Activated CD8-positive, alpha-beta memory T cell treated with anti-CD3 and anti-CD28 coated beads, Interleukin-2, amount 50 U/mL, for 48 hours (primary cell): ENCODE measurements at places on chromosomes 4 and X.

DNA sequence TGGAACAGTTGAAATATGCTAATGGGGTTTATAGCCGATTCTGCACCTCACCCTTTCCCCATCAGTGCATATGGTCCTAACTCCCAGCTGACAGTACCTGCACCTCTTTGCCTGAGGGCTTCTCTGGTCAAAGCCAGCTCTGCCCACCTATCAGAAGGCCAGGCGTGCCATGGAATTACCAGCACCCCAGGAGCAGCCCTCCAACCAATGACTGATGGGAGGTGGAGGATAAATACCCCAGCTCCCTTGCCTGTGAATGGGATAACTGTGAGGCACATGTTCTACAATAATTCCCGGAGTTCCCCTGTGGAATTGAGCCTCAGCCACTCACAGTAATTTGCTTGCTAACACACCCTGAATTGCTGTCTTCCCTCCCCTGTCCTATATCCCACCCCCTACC lies 572.0 kb downstream of the BCOR start:
- no peak for DNase-seq

- no peak for DNase-seq
Measured at GRCh38 chr4:16439768-16440167, 213.5 kb upstream of the TAPT1 start.

- DNase-seq, result no peak
Measured at GRCh38 chr4:189838821-189839497, 101.7 kb upstream of the FRG1 start.

- DNase-seq, result no peak
Measured at GRCh38 chr4:82429728-82430192, 502 bp downstream of the HNRNPDL start.

- no peak for DNase-seq
Measured at GRCh38 chr4:26368685-26369084, 47.9 kb downstream of the RBPJ start.

GRCh38 chr4:26648260-26648659 lies 64.4 kb downstream of the TBC1D19 start:
- no peak for DNase-seq

GRCh38 chr4:168587411-168588125 lies 90.7 kb downstream of the PALLD start:
- DNase-seq, result no peak

DNA sequence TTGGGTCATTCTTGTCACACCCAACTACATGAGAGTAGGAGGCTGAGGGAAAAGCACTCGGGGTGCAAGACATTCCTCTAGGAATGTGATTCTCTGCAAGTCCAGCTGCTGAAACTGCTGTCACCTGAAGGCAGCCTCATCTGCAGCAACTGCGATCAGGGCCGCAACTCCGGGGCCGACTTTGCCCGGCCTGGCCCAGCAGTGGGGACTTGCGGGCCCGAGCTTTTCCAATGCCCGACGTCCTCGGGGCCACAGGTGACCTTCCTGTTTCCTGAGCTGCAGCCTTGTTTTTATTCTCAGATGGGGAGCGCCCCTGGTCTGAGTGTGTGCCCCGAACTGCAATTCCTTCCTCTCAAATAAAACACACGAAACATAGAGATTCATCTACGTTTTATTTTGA lies 104.7 kb upstream of the NKX1-1 start:
- no peak for DNase-seq

DNA sequence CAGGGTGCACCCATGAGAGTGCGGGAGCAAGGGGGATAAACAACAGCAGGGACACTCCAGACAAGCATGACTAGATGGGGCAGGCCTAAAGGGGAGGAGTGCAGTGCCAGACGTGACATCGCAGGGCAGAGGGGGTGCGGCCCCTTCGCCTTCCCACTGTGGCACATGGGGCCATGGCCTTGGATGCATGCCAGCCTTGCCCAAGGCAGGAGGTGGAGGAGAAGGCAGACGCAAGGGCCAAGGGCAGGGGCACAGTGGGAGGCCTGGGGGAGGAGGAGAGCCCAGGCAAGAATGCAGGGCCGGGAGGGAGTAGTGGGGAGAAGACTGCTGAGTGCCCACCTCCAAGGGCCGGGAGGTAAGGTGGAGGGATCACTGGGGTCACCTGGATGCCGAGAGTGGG lies 21.6 kb downstream of the PNMA6E start:
- no peak for DNase-seq

GRCh38 chrX:87900320-87900908 lies 382.8 kb downstream of the KLHL4 start:
- DNase-seq, result no peak

GRCh38 chr4:146333187-146333894 lies 119.0 kb downstream of the REELD1 start:
- no peak for DNase-seq

DNA sequence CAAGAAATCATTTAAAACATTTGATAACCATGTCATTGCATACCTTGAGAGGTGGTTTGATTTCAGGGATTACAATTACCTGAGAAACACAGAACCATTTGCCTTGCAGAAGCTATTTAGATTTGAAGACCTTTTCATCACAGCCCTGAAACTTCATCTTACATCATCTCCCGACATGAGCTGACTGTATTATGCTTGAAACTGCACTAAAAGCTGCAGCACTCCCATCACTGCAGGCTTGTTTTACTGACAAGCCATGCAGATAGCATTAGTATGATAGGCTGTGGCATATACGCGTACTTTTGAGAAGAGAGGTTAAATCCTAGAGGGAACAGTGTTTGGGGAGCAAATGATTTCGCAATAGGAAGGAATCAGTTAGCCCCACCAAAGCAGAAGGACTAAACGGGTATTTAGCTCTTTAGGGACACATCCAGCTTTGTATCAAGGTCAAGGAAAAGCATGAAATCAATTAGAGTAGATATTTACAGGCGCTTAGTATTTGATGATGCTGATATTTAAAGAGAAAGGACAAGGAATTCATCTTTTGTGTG lies 133.2 kb upstream of the DIAPH2 start:
- DNase-seq, result no peak

DNA sequence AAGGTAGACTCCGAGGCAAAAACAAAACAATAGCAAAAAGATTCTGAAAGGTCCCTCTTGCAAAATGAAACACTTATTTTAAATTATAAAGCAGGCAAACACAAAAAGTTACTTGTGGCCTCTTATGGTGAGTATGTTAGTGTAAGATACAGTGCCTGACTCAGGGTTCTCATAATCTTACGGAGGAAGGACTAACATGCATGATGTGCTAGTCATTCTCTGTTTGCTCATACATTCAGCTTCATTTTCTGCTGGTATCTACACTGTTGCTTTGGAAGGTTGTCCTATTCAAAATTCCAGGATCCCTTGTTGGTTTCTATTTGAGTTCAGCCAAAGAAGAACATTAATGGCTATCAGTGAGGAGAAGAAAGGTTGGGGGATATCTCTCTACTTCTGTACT lies 249.1 kb upstream of the FAM47A start:
- DNase-seq, result no peak

DNA sequence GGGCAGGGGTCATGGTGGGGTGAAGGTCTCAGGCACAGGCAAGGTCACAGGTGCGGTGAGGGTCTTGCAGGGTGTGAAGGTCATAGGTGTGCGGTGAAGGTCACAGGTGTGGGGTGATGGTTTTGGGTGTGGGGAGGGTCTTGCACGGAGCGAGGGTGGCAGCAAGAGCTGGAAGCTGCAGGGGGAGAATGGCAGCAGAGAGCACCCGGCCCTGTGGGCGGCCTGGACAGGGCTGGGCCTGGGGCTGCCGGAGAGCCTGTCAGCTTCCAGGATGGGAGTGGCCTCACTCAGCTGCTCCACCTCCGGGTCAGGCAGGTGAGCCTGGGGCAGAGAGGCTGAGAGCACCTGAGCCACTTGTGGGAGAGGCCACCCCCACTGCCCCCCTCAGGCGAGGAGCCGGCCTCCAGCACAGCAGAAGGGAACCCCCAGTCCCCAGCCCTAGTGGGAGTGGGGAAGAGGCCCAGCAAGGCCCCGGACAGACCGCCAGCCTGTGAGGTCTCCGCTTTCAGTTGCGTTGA lies 1.5 kb downstream of the MSANTD1 start:
- no peak for DNase-seq

GRCh38 chrX:16914058-16914457 lies 32.4 kb upstream of the REPS2 start:
- DNase-seq, result no peak

DNA sequence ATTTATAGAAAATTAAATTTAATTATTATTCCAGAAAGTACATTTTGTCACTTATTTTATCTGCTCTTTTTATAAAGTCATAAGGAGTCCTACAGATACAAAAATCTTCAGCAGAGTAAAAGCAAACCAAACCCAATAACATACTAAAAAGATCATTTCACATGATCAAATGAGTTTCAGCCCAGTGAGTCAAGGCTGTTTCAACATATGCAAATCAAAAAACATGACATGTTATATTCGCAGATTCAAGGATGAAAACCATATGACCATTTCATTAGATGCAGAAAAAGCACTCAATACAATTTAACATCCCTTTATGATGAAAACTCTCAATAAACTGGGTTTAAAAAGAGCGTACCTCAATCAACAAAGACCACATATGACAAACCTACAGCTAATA lies 214.3 kb downstream of the FAT4 start:
- no peak for DNase-seq

DNA sequence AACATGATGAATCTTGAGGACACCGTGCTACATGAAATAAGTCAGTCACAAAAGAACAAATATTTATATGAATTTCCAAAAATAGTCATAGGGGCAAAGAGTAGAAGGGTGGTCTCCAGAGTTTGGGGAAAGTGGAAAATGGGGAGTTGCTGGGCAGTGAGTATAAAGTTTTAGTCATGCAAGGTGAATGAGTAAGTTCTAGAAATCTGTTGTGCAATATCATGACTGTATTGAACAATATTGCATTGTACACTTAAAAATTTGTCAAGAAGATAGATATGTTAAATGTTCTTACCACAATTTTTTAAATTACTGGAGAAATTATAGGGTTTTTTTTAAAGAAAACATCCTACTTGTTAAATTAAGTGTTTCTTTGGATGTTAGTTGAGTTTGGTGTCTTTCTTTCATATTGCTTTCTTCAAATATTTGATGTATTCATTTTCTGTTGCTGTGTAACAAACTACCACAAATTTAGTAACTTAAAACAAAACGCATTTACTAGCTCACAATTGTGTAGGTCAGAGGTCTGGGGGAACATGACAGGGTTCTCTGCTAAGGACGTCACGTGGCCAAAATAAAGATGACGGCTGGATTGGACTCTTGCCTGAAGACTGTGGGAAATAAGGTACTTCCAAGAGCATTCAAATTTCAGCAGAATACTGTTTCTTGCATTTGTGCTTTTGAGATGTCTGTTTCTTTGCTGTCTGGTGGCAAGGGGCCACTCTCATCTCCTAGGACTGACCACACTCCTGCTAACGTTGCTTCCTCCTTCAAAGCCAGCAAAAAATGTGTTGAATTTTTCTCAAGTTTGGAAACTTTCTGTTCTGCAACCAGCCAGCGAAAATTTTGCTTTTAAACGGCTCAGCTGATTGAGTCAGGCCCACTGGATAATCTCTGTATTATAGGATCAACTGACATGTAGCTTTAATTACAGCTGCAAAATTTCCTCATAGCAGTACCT lies 76.7 kb downstream of the CPEB2 start:
- DNase-seq, result no peak

GRCh38 chrX:35244088-35244741 lies 301.6 kb downstream of the FAM47B start:
- no peak for DNase-seq

DNA sequence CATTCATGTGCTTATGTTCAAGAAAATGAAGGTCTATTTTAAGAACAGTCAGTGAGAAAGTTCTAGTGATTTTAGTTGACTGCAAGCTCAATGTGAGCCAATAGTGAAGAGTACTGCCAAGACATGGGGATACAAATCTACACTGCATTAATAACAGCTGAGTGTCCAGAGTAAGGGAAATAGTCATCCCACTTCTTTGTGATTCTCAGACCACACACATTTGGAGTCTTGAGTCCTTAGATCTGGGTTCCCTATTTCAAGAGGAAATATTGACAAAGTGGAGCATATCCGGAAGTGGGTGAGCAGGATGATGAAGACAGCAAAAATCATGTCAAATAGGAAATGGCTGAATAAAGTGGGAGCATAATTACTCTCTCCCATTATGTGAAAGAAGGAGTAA lies 171.1 kb downstream of the LARP7 start:
- no peak for DNase-seq

- DNase-seq, result no peak
Measured at GRCh38 chr4:36313703-36314102, 32.3 kb downstream of the DTHD1 start.

- DNase-seq, result no peak
Measured at GRCh38 chr4:124414276-124415040, 298.1 kb downstream of the ANKRD50 start.

- DNase-seq, result no peak
Measured at GRCh38 chrX:25154168-25154567, 138.4 kb upstream of the ARX start.

- DNase-seq, result no peak
Measured at GRCh38 chr4:169859366-169860216, 101.8 kb upstream of the HPF1 start.

DNA sequence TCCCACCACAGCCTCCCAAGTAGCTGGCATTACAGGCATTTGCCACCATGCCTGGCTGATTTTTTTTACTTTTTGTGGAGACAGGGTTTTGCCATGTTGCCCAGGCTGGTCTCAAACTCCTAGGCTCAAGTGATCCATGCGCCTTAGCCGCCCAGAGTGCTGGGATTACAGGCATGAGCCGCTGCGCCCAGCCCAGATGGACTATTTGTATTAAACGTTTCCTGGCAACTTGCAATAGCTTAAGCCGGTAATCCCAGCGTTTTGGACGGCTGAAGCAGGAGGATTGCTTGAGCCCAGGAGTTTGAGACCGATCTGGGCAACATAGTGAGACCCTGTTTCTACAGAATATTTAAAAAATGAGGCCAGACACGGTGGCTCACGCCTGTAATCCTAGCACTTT lies 18.4 kb downstream of the UBE2K start:
- DNase-seq, result peak; percentile 40

DNA sequence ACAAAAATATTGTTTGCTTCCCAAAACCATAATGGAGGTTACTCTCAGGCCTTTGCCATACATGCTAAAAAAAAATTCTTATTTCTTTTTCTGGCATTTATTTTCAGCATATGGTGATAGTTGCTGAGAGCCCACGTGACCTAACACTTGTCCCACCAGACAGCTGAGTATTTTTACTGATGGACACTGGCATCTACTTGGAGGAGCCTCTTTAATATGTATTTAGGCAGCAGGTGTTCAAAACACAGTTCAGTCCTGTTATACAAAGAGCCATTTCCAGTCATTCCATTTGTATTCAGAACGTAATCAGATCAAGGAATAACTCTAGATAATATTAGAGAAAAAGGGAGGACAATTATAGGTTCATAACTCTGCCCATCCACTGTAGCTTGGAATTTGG lies 95.5 kb downstream of the CXCL13 start:
- no peak for DNase-seq

GRCh38 chrX:72545990-72546389 lies 26.7 kb downstream of the HDAC8 start:
- no peak for DNase-seq

- DNase-seq, result no peak
Measured at GRCh38 chr4:6095897-6096296, 77.7 kb upstream of the C4orf50 start.

GRCh38 chr4:163693211-163693610 lies 198.7 kb downstream of the TMA16 start:
- no peak for DNase-seq
